Activated CD8-positive, alpha-beta T cell treated with anti-CD3 and anti-CD28 coated beads, Interleukin-2, amount 10 ng/mL, durations not matched to agents 7 days and 5 days (primary cell): ENCODE measurements at places on chromosomes 7 and 10. TPM values are rescaled to one million over a fixed set of nuclear protein-coding genes. Genes with fewer than 3 reads are reported as not detected.
A peak's percentile ranks its signal among the peaks of the same experiment; 100 is the strongest.

The HOXA13 gene
- not detected for total RNA-seq

- peaks cover 4% of the 10 kb centered on the region for H3K27me3 ChIP-seq
- H3K27ac ChIP-seq, result no peak overlapping the region
- no peaks in the 10 kb centered on the region for H3K36me3 ChIP-seq
- H3K4me3 ChIP-seq, result no peak overlapping the region
- no peak for DNase-seq
- H3K4me1 ChIP-seq, result no peaks in the 10 kb centered on the region
These were observed 73.1 kb upstream of the HPS1 start for GRCh38 chr10:98519841-98520240.

The CLRN3 gene
- total RNA-seq, result not detected

DNA sequence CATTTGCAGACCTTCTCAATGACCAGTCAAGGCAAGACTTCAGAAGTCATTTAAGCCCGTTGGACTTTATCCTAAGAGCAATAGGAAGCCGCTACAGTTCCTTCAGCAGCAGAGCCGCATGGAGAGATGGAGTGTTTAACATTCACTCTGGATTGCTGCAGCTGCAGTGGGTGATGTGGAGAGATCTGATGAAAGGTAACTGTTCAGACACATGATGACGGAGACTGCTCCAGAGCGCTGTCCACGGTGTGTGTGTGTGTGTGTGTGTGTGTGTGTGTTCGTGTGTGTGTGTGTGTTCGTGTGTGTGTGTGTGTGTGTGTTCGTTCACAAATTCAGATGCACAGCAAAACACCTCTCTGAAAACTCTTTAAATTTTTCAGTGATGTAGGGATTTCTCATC is 37.0 kb downstream of the SEC61G start:
- DNase-seq, result no peak
- no peaks in the 10 kb centered on the region for H3K36me3 ChIP-seq
- no peak overlapping the region for H3K27ac ChIP-seq
- H3K4me1 ChIP-seq, result no peaks in the 10 kb centered on the region

GRCh38 chr7:5212633-5213285 is 22.7 kb downstream of the WIPI2 start:
- no peaks in the 10 kb centered on the region for H3K4me1 ChIP-seq
- no peak overlapping the region for H3K4me3 ChIP-seq
- H3K27me3 ChIP-seq, result no peaks in the 10 kb centered on the region
- H3K36me3 ChIP-seq, result peaks cover 39% of the 10 kb centered on the region
- no peak overlapping the region for H3K27ac ChIP-seq

The HELLS gene
- 157 TPM for total RNA-seq

DNA sequence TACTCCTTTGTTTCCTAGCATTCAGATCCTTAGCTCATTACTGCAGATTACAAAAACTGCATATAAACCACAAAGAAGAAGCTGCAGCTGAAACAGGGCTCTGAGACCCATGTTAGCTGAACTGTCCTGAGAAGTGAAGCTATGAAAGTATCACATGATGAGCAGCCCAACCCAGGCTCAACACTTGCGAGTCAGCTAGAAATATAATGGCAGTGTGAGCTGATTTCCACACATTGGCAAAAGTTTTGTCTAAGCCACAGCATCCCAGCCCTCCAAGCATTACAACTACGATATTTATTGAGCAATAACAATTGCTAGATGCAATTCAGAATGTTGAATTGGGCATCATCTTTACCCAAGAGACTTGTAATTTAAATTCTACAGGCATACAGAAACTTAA is 34.5 kb upstream of the SKAP2 start:
- peaks cover 7% of the 10 kb centered on the region for H3K27me3 ChIP-seq
- H3K27ac ChIP-seq, result no peak overlapping the region
- no peaks in the 10 kb centered on the region for H3K36me3 ChIP-seq
- no peak for DNase-seq
- H3K4me1 ChIP-seq, result no peaks in the 10 kb centered on the region

GRCh38 chr7:105489409-105489808 is 32.7 kb downstream of the PUS7 start:
- DNase-seq, result no peak
- peaks cover 3% of the 10 kb centered on the region for H3K36me3 ChIP-seq
- H3K4me3 ChIP-seq, result no peak overlapping the region
- peak overlapping the region; percentile 1 for H3K27ac ChIP-seq

GRCh38 chr10:24993237-24993958 is 22.6 kb downstream of the ENKUR start:
- H3K4me1 ChIP-seq, result no peaks in the 10 kb centered on the region
- DNase-seq, result no peak
- H3K36me3 ChIP-seq, result no peaks in the 10 kb centered on the region
- H3K27ac ChIP-seq, result no peak overlapping the region
- no peaks in the 10 kb centered on the region for H3K27me3 ChIP-seq

- peak; percentile 44 for DNase-seq
- H3K27me3 ChIP-seq, result peaks cover 6% of the 10 kb centered on the region
- no peak overlapping the region for H3K4me3 ChIP-seq
- H3K27ac ChIP-seq, result no peak overlapping the region
- H3K4me1 ChIP-seq, result peaks cover 6% of the 10 kb centered on the region
These were observed 15.0 kb upstream of the GFRA1 start for GRCh38 chr10:116287906-116288501.

The ATOH7 gene
- not detected for total RNA-seq
